ENCODE measurements at places on chromosomes 6 and 20.

GRCh38 chr6:74369556-74369993 is 673.6 kb downstream of the CD109 start:
- no peak for DNase-seq

DNA sequence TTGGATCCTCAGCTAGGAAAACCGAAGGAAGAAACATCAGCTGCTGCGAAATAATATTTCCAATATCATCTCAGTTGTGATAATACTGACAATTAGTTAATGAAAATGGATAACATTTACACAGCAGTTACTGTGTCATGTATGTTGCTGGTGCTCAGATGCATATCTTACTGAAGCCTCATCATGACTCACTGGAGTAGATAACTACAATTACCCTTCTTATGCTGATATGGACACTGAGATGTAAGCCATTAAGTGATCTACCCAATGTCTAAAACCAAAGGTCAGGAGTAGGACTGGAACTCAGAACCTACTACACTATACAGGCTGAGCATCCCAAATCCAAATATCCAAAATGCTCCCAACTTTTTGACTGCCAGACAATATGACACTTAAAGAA is 54.7 kb upstream of the LYRM2 start:
- no peak for DNase-seq

DNA sequence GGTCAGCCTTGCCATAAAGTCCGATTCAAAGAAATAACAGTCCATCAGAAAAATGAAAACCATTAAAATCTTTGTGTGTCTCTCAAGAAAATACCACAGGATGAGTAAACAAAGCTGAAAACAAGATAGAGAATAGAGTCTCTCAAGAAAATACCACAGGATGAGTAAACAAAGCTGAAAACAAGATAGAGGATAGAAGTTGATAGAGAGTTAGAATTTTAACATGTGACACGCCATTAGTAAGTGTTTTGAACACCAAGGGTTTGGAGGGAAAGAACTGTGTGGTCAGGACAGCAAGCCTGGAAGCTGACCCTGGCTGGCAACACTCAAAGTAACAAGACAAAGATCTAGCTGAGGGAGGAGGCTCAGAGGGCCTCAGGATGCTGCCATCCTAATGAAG is 43.9 kb upstream of the PRND start:
- no peak for DNase-seq

DNA sequence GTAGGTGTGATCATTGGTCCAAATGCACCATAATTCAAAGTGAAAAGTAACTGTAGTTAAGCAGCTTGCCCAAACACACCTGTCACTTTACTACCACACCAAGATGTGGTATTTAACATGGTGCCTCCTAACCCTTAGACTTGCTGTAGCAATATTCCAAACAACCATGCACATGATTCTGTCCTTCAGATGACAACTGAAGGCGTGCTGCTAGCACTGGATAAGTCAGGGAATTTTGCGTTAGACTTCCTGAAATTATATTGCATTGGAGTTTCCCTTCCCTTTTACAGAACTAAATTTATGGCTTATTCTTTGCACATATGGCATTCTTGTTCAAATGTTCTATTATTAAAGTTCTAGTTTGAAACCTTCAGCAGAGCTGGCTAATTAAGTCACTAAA is 106.2 kb downstream of the ARHGAP18 start:
- no peak for DNase-seq

DNA sequence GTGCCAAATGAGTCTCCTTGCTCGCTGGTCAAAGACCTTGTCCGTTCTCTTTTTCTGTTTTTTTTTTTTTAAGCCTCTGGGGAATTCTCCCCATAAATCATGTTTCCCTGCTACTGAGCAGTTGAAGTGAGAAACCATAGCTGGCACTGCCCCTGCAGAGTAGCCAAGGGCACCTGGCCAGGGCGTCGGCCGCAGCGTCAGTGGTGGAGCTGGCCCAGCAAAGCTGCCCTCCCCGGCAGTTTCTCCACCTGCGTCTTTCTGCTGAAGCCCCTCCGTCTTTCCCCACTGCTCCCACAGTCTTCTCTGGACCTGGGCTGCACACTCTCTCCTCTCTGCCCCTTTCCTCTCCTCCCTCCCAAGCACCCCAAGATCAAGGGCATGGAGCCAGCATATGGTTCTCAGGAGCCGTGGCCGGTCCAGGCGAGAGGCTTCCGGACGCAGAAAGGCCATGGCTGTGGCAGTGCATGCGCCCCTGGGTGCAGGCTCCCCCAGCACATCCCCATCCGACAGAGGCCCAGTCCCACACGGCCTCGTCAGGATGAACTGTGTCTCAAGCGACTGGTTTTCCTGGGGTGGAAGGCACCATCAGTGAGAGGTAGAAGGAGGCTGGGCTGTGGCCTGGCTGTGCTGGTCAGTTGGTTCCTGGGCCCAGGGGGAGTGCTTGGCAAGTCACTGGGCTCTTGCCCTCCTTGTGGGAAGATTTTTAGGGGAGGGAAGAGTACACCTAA is 218.1 kb downstream of the ERMARD start:
- no peak for DNase-seq

DNA sequence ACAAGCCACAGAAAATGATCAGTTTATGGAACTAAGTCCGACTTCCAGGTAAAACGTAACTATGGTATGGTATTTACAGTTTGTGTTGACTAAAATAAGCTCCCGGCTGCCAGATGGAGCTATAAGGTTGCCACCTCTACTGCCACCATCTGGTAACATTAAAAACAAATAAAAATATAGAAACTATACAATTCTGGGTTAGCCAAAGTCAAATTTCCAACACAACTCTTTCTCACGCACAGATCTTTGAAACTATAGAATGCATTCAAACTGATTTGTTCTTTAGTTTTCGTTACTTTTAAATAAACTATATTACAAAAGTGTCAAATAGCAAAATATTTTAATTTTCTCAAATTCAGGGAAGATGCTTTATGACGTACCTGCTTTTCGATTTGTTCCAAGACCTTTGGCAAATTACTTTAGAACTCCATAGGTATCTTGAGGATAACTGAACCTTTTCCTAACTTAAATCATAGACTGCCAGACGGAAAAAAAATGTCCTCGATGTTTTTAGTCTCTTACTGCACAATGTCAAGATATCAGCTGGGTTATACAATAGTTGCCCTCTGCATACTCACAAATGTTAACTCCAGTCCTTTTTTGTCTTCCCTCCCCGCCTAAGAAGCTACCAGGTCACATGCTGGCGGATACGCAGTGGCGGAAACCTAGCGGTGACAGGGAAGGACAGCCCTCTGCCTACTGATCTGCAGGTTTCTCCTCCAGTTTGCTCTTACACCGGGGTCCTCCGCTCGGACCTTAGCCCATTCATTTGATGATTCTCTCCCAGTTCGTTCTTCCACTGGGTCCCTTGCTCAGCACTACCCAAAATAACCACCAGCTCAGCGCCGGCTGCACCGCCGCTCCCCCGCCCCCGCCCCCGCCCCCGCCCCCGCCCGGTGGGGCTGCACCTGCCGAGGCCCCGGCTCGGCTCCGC is 888 bp downstream of the SLC17A5 start:
- DNase-seq = peak; percentile 79

GRCh38 chr6:18034798-18035202 is 47.4 kb upstream of the KIF13A start:
- no peak for DNase-seq

DNA sequence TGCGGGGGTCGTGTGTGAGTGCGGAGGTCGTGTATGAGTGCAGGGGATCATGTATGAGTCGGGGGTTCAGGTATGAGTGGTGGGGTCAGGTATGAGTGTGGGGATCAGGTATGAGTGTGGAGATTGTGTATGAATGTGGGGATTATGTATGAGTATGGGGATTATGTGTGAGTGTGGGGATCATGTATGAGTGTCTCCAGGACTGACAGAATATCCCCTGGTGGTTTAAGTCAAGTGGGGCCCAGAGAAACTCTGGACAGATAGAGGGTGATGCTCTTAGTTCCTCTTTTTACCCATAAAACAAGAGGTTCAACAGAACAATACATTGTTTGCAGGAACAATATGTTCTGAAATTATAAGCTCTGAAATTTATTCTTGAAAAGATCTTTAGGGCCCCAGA is 131.9 kb downstream of the UST start:
- DNase-seq = no peak

GRCh38 chr20:63628246-63628975 is 1.5 kb upstream of the GMEB2 start:
- DNase-seq = peak; percentile 78

DNA sequence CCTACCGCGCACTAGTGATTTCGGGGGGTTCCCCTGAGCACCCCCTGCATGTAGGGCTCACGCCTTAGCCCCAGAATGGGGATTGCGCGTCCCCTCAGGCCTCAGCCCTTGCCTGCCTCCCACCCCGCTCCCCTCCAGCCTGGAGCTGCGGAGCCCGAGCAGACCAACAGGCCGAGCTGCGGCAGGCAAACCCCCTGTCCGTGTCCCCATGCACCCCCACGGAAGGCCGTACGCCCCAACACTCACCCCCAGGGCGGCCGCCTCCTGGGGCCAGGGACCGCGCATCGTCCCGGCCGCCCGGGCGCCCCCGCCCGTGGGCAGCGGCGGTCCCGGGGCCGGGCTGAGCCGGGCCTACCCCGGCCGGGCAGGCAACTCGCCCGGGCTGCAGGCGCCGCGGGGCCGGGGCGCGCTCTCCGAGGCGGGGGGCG is 1.2 kb upstream of the KCNB1 start:
- DNase-seq = no peak

Data from activated CD8-positive, alpha-beta T cell treated with anti-CD3 and anti-CD28 coated beads for 36 hours (primary cell).